ENCODE measurements at places on chromosomes 4 and X.

DNA sequence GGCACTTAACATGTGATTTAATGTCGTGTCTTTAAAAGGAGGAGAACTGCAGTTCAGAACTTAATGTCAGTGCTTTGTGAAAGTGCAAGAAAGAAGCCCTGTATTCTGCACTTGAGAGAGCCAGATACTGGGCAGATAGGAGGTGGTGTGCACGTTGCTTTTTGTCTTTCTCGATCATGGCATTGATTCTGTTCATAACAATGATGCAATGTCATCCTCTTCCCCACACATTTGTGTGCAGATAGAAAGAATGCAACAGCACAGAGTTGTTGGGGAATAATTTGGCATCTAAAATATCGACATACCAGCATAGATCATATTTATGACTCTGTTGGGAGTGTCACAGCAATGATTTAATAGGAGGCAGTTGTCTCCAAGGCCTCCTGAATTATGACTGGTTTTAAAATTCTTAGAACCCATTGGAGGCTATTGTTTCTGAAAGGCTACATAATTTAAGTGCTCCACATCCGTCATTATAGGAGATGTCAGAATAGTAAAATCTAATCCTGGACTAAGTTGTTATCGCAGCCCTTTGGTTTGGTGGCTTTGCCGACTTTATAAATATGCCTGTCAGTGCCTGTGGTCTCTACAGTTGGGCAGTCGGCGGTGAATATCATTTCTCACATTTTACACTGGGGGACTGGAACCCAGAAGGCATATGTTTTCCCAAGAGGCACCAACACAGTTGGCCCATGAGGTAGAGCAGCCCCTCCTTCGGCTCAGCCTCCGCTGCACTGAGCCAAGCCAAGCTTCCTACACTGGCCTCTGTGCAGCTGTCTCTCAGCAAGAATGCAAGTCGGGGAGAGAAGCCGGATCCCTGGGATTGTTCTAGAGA, 124.9 kb downstream of the PTTG2 start:
- no peak for DNase-seq

DNA sequence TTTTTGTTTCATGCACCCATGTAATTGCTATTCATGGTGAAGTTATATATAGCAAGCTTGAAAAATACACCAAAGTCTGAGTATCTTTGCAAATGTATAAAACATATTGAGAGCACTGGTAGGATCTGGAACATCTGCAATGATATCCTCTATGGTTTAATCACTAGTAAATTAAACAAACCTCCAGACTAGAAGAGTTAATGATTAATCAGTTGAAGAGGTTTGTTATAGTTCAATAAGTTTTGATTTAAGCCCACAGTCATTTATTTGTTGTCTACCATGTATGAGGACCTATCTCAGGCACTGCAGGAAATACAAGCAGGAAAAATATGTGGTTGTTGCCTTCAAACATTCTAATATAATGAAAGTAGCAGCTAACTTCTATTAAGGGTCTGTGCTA, 16.5 kb downstream of the CYBB start:
- no peak for DNase-seq

- DNase-seq: peak; percentile 18
These were observed 10.4 kb downstream of the RELL1 start for GRCh38 chr4:37675587-37676290.

DNA sequence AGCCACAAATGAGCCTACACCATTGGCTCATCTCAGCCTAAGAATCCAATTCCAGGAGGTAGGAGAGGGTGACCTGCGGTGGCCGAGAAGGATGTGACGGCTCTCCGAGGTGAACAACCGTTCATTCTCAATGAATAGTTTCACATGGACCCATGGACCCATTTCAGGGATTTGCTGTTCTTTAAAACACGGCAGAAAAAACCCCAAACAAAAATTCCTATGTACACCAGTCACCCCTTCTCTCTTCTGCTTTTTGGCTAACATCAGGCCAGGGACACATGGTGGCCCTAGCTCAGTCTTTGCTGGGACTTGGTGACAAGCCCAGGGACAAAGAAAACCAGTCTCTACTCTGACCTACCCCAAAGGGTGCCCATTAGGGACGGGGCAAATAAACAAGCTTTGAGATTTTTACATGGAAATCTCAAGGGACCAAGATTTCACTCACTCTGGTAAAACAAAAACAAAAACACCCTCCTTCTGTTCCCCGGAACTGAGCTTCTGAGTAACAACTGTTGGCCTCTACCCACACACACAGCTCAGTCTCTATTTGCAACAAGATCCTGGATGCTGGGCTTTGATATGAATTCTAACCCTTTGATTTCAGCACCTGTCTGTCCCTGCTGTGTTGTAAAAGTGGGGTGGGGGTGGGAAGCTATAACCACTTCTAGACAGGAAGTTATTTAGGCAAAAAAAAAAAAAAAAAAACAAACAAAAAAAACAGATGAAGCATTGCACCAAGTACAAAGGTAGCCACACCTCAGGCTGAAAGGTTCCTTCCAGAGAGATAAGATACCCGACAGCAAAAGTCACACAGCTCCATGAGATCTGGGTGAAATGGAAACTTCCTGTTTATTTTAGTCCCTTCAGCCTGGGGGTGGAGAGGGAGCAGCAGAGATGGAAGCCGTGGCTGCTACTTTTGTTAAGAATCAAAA, 49.0 kb downstream of the DDX3X start:
- DNase-seq: peak; percentile 52

- DNase-seq: no peak
These were observed 106.4 kb downstream of the DHX15 start for GRCh38 chr4:24477919-24478318.

GRCh38 chr4:82481506-82481840, 51.1 kb downstream of the ENOPH1 start:
- no peak for DNase-seq

- DNase-seq: no peak
These were observed 104.4 kb downstream of the ADRA2C start for GRCh38 chr4:3870567-3870962.
